ENCODE measurements at places on chromosomes 3 and 15.

GRCh38 chr3:12842469-12842868 lies 1.1 kb upstream of the RPL32 start:
- DNase-seq = no peak

DNA sequence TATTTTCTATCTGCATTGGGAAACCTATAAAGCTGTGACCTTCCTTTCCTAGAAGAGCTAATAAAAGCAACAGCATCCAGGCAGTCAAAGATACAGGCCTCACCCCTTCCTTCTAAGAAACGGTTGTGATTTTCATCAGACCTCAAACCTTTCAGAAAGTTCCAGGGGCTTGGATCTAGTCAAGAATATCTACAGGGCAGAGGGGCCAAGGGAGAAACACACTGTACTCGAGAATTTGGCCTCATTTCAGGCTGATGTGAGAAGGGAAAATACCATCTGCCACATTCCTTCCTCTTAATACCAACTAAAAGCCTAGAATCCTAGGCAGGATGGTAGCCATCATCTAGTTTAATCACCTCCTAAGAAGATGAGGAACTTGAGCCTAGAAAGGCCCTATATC lies 24.5 kb upstream of the BCL6 start:
- DNase-seq = no peak

DNA sequence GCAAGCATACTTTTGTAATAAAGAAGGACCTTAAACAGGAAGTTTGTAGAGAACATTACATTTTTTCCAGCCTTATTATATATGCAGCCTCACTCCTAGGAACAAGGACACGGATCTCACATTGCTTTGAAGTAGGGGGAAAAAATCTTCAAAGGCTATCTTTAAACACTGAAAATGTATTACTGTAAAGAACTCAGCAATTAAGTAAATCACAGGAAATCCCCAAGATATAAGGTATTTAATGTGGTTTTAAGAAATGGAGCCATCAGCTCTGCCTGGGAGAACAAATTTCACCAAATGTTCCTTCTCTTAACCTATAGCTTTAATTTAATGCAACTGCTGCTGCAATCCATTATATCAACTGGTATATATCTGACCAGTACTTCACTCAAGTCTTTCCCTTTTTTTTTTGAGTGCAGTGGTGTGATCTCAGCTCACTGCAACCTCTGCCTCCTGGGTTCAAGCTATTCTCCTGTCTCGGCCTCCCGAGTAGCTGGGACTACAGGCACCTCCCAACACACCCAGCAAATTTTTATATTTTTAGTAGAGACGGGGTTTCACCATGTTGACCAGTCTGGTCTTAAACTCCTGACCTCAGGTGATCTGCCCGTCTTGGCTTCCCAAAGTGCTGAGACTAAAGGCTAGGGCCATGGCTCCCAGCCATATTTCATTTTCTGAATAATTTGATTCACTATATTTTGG lies 2.8 kb downstream of the BTLA start:
- DNase-seq = no peak

- no peak for DNase-seq
Observed at GRCh38 chr3:119927190-119927589, 145.3 kb downstream of the NR1I2 start.

- no peak for DNase-seq
Observed at GRCh38 chr15:50777042-50777441, 11.5 kb upstream of the SPPL2A start.

GRCh38 chr15:33442449-33442848 lies 131.7 kb downstream of the RYR3 start:
- no peak for DNase-seq

DNA sequence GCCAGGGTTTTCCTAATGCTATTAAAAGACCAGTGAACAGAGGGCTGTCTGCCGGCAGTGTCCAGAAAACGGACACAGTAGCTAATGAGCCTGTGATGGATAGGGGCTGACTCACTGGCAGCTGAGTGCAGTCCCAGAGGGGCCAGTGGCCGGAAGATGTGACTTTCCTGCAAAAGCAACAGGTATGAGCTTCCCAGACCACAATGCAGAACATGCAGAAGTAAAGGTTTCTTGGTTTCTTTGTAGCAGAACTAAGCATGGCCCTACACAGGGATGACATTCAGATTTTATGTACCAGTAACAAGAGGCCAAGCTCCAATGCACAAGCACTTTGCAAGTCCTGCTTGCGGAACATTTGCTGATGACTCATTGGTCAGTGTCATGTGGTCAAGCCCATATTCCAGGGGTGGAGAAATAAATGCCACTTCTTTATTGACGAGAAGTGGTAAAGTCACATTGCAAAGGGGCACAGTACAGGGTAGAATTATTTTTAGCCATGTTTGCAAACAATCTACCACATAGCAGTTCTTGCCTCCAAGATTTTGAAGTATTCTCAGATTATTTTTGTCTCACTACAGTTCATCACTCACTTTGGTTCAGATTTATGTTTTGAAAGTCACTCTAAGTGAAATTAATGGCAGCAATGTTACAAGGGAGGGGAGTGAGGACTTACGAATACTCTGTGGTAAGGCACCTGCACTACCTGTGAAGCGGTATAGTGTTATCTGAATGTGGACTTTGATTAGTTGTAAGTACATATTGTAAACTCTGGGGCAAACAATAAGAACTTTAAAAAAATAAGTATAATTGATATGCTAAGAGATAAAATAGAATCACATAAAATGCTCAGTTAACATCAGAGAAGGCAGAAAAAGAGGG lies 263.3 kb downstream of the ABHD5 start:
- no peak for DNase-seq

DNA sequence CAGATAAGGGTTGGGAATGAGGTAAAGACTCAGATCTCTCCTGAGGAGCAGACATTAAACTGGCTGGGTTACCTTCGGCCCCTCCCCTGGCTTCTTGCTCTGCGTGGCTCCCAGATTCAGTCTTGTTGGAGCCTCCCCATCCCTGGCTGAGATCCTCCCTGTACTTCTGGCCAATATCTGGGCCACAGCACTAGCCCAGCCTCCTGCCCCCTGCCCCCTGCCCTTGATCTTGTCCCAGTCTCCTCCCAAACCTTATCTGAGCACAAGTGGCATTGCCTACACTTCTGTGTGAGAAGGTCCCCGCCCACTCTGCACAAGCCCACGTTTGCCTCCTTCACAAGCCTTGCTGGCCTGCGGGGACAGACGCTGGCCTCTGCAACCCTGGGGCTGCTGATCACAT lies 16.8 kb downstream of the PLA2G4F start:
- no peak for DNase-seq

DNA sequence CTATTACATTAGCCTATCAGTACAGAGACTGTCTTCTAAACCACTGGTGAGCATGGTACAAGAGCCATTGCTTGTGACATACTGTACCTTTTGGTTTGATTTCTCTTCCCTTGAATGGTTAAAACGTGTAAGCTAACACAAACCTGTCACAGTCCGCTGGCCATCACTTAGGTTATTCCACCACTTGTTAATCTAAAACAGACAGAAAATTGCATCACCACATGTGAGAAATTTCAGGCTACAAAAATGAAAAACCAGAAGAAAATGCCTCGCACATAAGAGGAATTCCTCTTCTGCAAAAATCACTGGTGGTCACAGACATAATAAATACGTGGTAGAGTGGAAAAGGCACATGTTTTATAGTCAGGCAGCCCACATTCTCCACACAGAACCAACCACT lies 22.1 kb downstream of the PARL start:
- no peak for DNase-seq

DNA sequence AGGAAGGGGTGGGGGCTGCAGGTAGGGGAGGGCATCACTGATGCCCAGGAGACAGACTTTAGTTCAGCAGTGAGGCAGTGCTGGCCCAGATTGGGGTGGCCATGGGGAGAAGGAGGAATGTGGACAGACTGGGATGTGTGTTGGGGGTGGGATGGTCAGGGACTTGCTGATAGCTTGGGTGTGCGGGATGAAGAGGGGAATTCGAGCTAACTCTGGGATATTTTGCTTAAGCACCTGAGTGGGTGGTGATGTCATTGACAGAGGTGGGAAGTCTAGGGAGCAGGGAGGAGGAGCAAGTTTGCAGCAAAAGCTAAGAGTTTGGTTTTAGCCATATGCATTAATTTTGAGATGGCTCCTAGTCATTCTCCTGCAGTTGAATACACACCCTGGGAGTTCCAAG lies 207.5 kb downstream of the RPLP1 start:
- DNase-seq = no peak

DNA sequence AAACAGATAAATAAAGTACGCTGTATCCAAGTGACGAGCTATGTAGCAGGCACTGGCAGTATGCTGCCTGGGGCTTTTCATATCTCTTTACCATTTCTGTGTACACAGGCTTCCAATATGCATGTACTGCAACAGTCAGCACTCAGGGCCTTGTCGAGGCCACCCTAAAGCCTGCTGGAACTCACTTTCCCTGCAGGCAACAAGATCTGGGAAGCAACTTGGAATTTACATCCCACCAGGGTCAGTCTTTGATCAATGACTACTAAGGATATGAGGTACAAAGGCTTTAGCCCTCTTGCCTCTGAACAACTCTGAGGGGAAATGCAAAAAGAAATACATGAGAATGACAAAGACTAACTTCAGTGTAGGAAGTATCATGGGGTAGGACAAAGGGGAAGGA lies 101.8 kb upstream of the ARL6 start:
- no peak for DNase-seq

GRCh38 chr15:38376081-38376480 lies 77.8 kb upstream of the FAM98B start:
- no peak for DNase-seq

DNA sequence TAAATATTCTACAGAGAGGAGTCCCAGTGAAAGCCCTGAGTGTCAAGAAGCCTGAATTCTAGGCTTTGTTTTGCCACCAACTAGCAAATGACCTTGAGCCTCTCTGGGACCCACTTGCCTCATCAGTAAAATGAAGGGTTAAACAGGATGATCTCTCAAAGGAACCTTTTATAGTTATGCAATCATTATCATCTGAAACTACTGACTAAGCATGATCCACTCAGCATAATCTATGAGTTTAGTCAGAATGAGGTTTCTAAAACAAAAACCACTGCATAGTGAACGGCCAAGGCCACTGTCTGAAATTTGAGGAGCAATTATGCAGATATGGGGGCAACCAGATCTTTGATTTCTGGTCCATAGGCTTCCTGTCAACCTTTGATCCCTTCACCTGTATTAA lies 319.0 kb downstream of the MECOM start:
- no peak for DNase-seq

GRCh38 chr3:177802151-177802900 lies 605.0 kb upstream of the TBL1XR1 start:
- no peak for DNase-seq

DNA sequence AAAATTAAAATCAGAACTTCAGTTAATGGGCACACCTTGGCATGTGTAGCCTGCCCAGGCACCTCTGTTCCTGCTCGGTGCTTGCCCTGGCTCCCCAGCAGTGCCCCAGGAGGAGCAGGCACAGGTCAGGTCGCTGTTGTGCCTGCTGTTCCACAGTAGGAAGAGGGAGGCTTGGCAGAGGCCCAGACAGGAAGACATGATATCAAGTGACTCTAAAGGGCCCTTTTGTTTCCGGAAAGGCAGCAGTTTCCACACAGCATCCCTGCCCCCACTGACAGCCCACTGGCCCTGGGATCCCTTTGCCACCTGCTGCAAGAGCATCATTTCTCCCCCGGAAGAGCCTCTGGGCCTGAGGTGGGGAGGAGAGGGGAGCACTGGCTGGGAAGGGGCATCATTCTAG lies 40.5 kb upstream of the HES1 start:
- DNase-seq = no peak

DNA sequence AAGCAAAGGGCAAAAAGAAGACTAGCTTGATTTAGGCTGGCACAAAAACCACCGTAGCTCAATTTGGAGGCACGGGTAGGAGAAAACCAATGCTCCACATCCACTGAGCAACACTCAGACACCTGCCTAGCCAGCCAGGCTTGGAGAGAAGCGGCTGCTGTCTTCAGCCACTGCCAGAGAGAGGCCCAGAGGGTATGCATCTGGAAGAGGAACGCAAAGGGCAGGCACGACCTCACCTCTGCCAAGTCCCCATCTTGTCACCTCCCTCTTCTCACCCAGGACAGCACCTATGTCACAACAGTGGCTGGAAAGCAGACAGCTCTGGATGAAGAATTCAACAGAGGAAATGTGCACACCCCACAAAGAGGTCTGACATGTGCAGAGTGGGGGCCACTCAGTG lies 93.5 kb downstream of the ADAMTS17 start:
- no peak for DNase-seq

DNA sequence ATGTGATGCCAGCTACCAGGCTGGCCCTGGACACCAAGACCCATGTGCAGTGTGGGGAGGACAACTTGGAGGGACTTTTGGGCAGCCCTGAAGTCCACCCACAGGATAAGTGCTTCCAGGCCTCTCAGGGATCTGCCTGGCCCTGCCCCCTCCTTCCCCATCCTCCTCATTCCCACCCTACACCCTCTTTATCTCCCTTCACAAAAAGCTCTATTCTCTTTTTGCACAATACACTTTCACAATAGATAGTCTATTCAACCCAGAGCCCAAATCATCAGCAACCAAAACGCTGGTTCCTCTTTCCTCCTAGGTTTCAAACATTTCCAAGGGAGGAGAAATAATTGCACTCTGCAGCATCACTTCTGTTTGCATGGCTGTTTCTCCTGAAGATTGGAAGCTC lies 7.8 kb upstream of the ZNF710 start:
- DNase-seq = no peak

- no peak for DNase-seq
Observed at GRCh38 chr3:63067999-63068645, 192.9 kb upstream of the CADPS start.

DNA sequence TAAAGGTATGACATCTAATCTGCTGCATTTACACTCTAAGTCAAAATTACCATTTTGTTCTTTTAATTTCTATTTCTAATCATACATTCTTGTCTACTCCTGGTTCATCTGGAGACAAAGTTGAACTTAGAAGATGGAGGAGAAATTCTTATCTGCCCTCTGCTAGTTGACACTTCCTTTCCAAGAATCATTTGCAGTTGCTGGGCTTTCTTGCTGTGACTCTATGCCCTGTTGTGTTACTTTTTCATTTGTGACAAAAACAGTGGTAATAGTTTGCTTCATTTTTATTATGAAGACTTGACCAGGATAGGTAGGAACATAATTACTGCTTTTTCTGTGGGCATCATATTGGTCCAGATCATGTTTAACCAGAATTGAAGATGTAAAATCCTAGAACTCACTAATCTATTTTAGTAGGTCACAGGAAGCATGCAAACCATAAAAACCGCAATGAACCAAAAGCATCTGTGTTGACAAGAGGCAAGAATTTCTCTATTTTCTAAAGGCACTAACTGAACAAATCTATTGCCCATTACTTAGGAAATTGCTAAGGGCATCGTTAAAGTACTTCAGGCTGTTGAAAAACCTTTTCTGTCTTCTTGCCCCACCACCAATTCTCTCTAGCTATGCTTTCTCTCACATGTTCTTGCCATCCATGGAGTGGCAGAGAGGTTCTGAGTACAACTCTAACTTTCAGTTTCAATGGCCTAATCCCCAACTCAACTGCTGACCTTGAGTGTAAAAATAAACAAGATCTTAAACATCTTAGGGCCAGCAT lies 4.2 kb upstream of the CCR2 start:
- no peak for DNase-seq

GRCh38 chr3:161388855-161389254 lies 17.5 kb upstream of the SPTSSB start:
- DNase-seq = no peak

GRCh38 chr15:41891946-41892345 lies 1.9 kb downstream of the SPTBN5 start:
- DNase-seq = no peak
